ENCODE measurements at places on chromosomes 13 and 19. TPM values are rescaled to one million over a fixed set of nuclear protein-coding genes. Genes with fewer than 3 reads are reported as not detected.

The DCT gene
- total RNA-seq, result not detected

The RFPL4A gene
- not detected for total RNA-seq

The C1QTNF9B gene
- not detected for total RNA-seq

The ZSCAN4 gene
- total RNA-seq, result not detected

The SIGLEC9 gene
- 0.10 TPM for total RNA-seq

The PSG6 gene
- total RNA-seq, result not detected

The MEF2B gene
- total RNA-seq, result not detected

DNA sequence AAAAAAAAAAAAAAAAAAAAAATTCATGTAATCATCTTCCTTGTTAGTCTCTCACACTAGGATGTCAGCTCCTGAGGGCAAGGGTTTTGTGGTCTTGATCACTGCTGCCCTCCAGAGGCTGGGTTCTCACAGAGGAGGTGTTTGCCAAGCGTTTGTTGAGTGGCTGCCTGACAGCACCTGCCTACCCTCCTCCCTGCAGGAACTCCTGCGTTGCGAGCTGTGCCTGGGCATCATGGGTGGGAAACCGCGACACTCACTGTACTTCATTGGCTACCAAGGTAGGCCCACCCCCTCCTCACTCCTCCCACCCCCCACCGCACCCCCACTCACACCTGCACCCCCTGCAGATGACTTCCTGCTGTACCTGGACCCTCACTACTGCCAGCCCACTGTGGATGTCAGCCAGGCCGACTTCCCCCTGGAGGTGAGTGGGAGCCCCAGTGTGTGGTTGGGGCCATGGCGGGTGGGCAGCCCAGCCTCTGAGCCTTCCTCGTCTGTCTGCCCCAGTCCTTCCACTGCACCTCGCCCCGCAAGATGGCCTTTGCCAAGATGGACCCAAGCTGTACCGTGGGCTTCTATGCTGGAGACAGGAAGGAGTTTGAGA is 8.1 kb downstream of the ATG4D start:
- no peak for DNase-seq

DNA sequence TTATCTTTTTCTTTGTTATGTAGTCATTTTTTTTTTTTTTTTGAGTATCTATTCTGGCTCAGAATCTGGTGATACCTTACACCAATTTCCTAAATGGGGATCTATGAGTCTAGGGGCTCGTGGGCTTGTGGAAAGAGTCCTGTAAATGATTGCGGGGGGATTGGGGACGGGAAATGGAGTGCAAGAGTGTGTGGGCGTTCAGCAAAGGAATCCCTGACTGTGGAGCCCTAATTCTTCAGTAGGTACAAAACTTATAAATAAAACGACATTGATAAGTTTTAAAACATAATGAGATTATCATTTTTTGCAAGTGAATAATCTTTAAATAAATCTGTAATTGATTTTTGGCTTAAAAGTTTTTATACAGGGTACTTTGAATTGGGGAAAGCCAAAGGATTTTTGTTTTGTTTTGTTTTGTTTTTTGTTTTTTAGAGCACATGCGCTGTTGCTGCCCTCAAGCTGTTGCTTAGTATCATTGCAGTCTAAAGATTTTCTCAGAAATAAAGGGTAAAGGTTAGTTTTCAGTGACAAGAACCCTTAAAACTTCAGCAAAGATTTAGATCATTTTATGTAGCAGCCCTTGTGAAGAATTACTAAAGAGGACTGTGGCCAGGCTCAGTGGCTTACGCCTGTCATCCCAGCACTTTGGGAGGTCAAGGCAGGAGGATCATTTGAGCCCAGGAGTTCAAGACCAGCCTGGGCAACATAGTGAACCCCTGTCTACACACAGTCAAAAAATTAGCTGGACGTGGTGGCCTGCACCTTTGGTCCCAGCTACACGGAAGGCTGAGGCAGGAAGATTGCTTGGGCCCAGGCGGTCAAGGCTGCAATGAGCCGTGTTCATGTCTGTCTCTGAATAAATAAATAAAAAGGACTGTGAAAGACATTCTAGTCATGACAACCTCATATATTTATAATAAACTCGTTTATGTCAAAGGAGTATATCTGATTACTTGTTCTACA is 1.7 kb downstream of the ERCC5 start:
- peak; percentile 32 for DNase-seq

DNA sequence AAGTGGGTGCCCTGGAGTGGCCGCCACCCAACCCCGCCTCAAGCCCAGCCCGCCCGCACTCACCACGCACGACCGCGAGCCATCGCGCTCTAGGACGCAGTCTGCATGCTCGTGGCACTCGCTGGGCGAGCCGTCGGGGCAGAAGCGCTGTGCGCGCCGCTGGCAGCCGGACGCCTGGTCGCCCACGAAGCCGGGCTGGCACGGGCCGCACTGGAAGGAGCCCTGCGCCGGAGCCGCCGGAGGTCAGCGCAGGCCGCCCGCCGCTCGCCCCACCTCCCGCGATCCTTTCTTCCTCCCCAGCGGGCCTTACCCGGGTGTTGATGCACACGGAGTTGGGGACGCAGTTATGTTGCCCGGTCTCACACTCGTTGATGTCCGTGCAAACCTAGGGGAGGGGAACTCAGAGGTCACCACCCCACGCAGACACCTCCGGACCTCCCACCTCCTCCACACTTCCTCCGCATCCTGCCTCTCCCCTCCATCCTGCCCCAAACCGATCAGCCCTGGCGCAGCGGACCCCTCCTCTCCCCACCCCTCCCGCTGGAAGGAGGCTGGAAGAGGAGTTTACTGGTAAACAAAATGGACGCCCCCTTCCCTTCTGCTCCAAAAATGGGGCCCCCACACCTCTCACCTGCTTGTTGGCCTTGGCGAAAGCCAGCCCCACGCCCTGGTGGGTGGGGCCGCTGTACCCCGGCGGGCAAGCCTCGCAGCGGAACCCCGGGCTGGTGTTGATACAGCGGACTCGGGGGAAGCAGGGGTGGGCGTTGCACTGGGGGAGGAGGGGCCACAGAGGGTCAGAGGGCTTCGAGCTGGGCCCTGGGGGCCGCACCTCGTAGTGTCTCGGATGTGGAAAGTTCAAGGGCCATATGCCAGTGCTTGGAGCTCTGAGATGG is 2.3 kb downstream of the COMP start:
- DNase-seq, result no peak

GRCh38 chr13:31697290-31697689 is 42.0 kb upstream of the RXFP2 start:
- DNase-seq, result peak; percentile 67

GRCh38 chr13:68850160-68850559 is 1257.5 kb upstream of the ATXN8OS start:
- no peak for DNase-seq

DNA sequence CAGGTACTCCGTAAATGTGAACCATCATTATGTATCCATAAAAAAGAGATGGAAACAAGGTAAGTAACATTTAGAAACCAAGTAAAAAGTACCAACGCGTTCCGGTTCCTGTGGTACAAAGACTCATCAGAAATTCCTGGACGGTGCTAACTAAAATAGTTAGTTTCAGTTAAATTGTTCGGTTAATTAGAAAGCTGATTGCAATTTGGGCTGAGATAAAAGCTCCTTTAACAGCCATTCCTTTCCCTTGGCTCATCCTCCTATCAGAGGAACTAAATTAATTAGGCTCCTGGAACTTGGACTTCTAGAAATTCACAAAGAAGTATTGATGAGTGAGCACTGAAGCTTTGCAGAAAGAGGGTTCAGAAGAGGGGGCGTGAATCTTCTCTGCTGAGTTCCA is 63.5 kb downstream of the SOX1 start:
- no peak for DNase-seq

GRCh38 chr13:48275507-48275906 is 28.0 kb upstream of the RB1 start:
- DNase-seq, result no peak

DNA sequence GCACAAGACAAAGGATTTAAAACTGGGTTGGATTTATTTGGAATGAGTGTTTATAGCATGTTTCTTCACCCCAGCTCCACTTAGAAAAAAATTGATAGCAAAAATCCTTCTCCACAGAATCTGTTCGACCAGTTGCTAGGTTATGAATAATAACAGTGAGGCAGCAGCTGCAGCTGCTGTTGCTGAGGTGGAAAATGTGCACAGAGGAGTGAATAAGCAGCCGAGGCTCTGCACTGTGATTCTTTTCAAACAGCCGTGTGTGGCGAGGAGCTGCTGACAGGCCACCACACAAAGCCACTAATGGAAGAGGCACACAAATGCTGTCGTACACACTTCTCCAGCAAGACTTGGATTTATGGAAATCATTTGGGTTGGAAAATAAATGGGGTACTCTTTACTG is 6.4 kb upstream of the RASL11A start:
- DNase-seq, result no peak

- no peak for DNase-seq
These were observed 80.7 kb upstream of the OLFM4 start for GRCh38 chr13:52947921-52948373.

GRCh38 chr19:13060964-13061927 is 41.4 kb downstream of the LYL1 start:
- peak; percentile 74 for DNase-seq

GRCh38 chr13:110135977-110136597 is 170.9 kb downstream of the COL4A1 start:
- DNase-seq, result no peak

- no peak for DNase-seq
These were observed 33.8 kb upstream of the SGCG start for GRCh38 chr13:23146811-23147625.

DNA sequence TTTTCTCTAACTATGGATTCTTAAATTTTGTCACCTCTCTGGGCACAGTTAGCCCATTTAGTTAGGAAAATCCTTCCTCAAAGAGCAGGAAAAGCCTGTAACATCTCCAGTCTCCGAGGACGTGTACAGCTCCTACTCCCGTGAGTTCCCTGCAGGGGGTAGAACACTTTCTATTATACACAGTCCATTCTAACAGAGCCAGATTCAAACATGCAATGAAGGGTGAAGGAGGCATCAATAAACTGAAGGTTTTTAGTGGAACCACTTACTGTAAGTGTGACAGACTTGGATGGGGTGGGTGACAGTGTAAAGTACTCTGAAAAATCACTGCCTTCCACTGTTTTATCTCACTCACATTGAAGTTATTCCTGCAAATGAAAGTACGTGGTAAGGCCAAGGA is 204.7 kb upstream of the DACH1 start:
- DNase-seq, result no peak

- DNase-seq, result no peak
These were observed 47.2 kb downstream of the C13orf42 start for GRCh38 chr13:51063909-51064308.

GRCh38 chr13:45337395-45337794 is 3.6 kb downstream of the TPT1 start:
- no peak for DNase-seq

DNA sequence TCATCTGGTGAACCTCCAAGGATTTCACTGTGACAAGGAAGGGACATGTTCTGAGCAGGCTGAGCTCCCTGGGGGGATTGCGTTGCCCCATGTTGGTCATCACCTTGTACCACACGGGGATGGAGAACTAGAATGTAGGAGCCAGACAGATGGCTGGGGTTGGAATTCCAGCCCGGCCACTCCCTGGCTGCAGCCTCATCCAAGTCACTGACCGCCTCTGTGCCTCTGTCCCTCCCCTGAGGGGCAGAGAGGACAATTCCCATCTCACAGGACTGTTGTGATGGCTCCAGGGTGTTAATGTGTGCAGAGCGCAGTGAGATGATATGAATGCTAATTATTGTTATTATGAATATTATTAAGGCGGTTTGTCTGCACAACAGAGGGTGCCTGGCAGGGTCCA is 24.1 kb downstream of the ADGRL1 start:
- DNase-seq, result no peak

Measured in RPMI7951 (cell line).